ENCODE measurements at places on chromosomes 3 and 15.
A peak's percentile ranks its signal among the peaks of the same experiment; 100 is the strongest.

DNA sequence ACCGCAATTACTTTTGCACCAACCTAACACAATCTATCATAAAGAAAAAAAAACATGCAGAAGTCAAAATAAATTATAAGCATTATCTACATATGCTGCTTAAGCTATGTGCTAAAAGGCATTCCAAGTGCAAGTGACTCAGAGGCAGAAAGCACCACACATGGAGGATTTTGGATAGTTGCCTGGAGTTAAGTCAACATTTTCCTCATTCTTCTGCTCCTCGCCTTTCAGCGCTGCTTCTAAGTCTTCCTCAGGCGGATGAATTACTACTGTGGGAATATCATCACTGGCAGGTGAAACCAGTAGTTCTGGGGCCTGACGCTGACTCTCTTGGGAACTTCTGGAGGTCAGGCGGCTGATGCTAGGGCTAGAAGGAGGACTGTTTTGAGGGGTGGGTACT is 53.1 kb downstream of the SLC4A7 start:
- no peak for DNase-seq

- DNase-seq = no peak
These were observed 146.9 kb downstream of the CHST2 start for GRCh38 chr3:143266511-143266910.

GRCh38 chr3:23395115-23395514 is 192.0 kb downstream of the UBE2E2 start:
- DNase-seq = no peak

- no peak for DNase-seq
These were observed 52.6 kb upstream of the ABHD10 start for GRCh38 chr3:111926266-111926676.

DNA sequence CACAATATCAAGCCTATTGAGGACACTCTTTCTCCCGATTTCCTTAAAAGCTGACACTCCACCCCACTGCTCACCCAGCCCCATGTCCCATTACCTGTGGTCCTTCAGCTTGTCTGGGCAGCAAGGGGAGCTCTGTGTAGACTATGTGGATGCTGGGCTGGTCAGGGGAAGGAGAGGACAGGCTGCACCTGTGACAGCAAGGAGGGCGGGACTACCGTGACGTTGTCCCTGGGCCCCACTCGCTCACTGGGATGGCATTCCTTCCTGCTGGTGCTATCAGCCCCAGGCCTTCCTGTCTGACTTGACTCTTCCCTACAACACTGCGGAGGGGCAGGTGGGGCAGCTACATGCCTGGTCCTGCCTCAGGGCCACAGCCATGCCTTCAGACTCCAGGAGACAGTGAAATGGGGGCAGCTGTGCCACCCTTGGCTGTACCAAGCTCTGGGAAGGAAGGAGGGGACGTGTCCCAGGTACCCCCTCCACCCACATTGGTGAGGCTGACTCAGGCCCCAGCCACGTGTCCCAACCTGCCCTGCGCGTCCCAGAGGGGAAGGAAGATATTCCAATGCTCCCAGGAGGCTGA is at the start of gene TMEM40:
Gene TMEM40, minus strand, starts transcription at position 163 of the 583 bp plus-strand sequence. CDS start 9,427 bp downstream, outside the sequence.
- DNase-seq = no peak

DNA sequence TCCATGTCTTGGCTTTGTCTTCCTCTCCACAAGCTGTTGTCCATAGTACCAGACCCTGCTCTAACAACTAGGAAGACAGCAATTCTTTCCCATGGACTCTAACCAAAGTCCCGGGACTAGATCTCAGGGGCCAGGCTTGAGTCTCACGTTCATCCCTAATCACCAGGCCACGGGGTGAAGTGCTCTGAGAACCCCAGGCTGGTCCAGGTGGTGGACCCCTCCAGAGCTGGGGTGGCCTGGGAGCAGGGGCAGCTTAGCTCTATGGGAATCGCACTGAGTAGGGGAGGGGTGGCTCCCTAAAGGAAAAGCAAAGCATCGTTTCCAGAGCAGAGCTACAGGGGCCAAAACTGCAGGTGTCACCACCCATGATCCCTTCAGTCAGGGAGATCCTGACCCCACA is 150.9 kb downstream of the TPRA1 start:
- DNase-seq = no peak

GRCh38 chr3:45078910-45079522 is 52.9 kb downstream of the CLEC3B start:
- no peak for DNase-seq

DNA sequence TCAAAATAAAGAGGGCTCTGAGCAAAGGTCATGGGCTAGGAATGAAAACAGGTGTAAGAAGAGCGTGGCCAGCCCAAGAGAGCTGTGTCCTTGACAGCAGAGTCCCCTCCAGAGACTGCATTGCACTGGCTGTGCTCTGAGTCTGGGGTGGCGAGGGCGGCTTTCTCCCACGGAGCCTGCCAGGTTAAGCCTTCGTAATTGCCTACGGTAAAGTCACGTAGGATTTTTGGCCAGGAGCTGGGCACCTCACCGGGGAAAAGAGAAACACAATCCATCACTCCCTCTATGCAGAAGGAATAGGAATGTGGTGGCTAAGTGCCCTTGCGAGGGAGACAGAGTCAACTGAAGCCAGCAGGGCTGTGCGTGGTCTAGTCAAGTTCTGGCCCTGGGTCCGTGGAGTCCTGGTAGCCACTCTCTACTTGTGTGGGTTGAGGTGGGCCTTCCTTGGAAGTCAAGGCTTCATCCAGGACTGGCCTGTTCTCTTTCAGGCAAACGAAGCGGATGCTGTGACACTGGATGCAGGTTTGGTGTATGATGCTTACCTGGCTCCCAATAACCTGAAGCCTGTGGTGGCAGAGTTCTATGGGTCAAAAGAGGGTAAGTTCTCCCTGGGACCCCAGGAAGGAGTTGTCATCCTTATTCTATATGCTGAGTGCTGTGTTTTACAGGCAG is 7.0 kb downstream of the TF start:
- no peak for DNase-seq

DNA sequence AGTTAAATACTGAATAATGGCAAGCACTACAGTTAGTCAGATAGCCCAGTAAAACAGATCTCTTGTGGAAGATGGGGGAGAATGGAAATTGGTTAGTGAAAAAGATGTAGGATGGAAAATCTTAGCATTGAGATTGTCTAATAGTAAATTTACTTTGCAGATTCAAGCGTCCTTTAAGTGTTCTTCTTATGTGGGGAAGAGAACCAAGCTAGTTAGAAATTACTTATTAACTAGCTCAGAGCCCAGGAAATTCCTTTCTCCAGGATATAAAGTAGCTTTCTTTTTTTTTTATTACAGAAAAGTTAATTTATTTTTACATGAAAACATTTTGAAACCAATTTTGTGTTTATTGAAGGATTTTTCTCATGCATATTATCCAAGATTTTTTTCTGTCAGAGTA is 36.7 kb downstream of the TIPARP start:
- DNase-seq = no peak

DNA sequence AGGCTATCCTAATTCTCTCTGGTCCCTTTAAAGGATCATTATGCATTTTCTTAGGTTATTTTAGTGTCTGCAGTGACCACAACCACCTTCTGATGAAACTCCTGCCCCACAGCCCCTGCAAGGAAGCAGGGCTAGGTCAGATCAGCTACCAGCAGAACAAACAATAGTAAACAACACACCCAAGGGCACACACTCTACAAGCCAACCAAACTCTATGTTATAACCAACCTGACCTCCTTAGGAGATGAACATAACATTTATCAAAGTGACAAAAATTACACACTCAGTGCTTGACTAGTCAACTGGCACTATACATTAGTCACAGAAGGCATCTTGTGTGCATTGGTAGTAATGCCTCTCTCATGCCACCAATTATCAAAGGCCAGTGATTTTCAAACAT is 17.3 kb downstream of the DENND6A start:
- no peak for DNase-seq

- no peak for DNase-seq
These were observed 12.4 kb upstream of the CACNA2D2 start for GRCh38 chr3:50515565-50516439.

GRCh38 chr3:178663201-178663934 is 127.1 kb downstream of the KCNMB2 start:
- no peak for DNase-seq

DNA sequence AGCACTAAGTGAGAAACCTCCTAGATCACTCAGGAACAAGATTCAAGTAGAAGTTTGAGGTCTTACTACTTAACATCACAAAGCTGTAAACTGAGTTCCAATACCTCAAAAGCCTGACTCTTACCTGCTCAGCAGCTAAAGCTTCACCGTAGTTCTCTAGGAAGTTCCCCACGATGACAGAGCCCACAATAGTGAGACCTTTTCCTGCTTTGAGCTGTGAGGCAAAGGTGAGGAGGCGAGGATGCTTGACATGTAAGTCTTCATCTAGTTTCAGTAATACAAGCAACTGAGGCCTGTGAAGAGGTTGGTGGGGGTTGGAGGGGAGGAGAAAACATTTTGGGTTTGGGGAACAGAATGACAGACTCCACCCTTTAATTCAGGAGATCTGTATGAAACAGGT is 15.7 kb downstream of the EMC4 start:
- DNase-seq = no peak

DNA sequence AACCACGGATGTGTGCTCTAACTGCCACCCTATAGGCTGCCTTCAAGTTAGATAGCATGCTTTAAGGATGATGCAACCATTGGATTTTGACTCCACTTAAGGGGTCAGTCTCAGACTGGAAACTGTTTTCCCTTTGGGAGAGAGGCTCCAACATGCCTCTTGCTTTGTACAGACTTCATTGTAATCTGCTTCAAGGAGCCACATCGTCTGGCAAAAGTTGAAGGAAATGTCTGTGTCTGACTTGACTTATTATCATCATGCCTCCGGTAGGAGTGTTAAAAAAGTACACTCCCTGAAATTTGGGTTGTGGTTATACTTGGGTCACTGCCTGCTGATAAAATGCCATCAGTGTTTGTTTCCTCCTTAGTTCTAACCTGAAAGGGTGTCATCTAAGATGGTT is 245.4 kb upstream of the CDIN1 start:
- no peak for DNase-seq

GRCh38 chr15:65192016-65192415 is 6.9 kb upstream of the CLPX start:
- DNase-seq = no peak

GRCh38 chr3:146682171-146682570 is 77.0 kb upstream of the PLSCR5 start:
- no peak for DNase-seq

- DNase-seq = peak; percentile 31
These were observed 209.8 kb downstream of the PDCD6IP start for GRCh38 chr3:34008191-34008590.

GRCh38 chr15:78054966-78055365 is 22.5 kb downstream of the TBC1D2B start:
- no peak for DNase-seq

DNA sequence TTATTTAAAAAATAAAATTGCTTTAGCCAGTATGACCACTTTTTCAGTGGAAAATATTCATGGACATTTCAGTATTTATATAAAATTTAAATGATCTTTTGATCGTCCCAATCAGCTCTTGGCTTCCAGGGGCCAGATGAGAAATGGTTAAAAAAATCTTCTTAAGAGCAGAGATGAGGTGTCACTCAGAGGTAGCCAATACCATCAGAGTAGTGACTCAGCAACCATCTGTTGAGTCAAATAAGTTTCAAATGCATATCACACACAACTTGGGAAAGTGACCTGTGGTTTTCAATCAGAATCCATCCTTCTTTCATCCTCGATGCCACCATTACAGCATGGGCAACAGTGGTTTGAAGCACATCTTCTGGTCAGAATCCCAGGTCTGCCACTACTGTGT is 958.8 kb upstream of the NR2F2 start:
- no peak for DNase-seq

DNA sequence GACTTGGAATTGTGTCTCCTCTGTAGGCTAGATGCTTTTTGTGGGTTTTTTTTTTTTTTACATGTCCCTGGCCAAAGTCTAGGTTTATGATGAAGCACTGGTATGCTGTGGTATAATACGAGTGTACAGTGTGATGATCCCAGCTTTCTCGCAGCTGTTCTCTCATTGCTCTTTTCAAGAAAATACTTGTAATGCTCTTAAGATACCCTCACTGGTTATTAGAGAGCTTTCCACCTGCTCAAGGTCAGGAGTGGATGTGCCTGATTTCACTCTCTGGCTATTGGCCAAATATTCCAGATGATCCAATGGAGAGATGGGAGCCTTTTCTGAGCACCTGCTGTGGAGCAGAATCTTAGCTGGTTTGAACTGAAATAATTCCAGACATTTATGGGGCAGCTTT is 215.1 kb downstream of the MYRIP start:
- DNase-seq = no peak

DNA sequence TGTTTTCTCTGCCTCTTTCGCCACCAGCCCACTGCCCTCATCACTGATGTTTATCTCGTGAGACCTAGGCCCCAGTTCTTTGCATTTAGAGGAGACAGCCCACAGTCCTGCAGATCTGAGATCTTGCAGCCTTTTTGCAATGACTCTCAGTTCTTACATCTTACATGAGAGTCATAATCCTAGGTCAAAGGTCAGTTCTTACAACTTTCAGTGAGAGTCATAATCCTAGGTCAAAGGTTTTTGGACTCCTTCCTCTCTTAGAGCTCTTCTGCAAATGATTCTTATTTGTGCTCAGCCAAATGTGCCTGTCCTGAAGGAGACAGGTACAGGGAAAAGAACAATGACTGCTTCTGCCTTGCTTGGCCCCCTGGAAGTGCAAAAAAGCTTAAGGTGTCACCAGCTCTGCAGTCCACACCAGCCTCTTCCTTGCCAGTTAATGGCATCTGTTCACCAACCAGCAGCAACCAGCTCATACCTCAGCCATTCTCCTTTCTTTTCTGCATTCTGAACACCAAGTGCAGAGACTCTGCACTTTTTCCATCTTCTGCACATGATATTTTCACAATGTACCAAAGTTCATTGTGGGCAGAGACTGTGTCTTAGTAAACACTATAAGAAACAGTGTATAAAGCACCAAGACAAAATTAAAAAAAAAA is 67.1 kb downstream of the ABHD5 start:
- DNase-seq = no peak

Data from DND-41 (cell line).